ENCODE measurements at places on chromosomes 2 and 18.

DNA sequence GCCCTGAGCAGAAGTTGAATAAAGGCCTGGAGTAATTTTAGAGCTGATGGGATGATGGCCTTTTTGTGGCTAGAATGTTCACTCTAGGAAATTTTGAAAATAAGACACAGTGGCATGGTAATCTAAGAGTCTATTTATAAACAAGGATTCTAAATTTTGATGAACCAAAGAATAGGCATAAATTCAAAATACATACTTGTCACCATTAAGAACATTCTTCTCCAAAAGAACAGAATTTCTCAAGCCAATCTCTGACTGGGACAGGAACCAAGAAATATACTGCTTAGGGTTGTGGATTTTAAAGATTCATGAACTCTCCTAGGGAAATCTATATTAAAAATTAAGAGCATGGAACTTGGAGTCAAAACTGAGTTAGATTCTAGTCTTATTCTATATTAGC lies 98.2 kb upstream of the SETBP1 start:
- DNase-seq: no peak

- peak; percentile 54 for DNase-seq
Observed at GRCh38 chr18:9095297-9096006, 7.0 kb upstream of the NDUFV2 start.

- DNase-seq: no peak
Observed at GRCh38 chr18:70454704-70455322, 166.0 kb downstream of the SOCS6 start.

GRCh38 chr2:72755647-72756423 lies 70.0 kb downstream of the EXOC6B start:
- no peak for DNase-seq

DNA sequence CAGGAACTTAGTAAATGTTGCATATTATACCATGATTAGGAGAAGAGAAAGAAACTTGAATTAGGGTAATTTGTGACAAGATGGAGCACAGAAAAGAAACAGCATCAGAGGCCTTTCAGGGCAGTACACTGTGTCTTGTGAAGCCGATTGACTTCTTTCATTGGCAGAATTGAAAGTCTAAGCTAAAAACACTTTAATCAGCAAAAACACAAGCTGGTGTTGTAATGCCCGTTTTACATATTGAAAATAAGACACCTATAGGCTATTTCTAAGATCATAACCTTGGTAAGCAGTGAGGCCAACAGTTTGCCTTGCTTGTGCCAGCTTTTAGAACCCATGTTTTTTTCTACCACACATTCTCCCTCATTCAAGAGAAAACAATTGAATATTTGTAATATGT lies 1378.1 kb upstream of the NXPH2 start:
- DNase-seq: no peak

- no peak for DNase-seq
Observed at GRCh38 chr2:236046715-236047114, 121.5 kb downstream of the GBX2 start.

DNA sequence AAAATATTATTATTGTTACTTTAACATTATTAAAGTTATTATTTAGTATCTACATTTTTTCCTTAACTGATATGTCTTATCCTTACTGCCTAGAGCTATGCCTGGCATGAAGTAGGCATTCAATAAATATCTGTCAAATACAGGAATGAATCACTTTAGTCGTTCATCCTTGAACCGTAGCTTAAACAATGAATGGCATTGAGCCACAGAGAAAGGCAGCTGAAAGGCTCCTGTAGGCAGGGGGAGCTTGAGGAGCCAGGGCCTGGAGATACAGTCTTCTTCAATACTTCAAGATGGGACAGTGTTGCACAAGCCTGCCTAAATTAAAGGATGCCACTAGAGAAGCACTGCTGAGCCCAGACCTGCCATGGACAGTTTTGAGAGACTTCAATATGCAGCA lies 22.5 kb downstream of the CYRIA start:
- no peak for DNase-seq

- DNase-seq: no peak
Observed at GRCh38 chr2:235219048-235219447, 267.2 kb downstream of the SH3BP4 start.

- no peak for DNase-seq
Observed at GRCh38 chr2:159090514-159091201, 122.2 kb downstream of the TANC1 start.

- DNase-seq: no peak
Observed at GRCh38 chr18:32802591-32803451, 30.0 kb upstream of the KLHL14 start.
